COR-L47 (cell line): ENCODE measurements at places on chromosomes 16 and 17.

DNA sequence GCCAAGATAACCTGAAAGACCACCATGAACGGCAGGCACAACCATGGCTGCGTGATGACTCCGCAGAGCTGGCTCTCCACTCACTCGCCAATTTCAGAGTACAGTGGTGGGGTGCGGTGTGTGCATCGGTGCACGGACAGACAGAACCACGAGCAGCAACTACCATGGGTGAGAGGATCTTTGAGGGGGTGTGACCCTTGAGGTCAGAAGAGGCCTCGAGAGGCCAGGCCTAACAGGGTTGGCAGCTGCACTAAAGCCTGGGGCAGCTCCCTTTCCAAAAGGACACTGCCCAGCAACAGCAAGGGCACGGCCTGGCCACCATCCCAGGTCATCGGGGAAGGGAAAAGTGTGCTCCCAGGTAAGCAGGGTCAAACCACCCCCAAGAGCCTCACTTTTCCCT lies 1.9 kb upstream of the ECI1 start:
- no peak for DNase-seq

- DNase-seq, result no peak
These were observed 18.5 kb downstream of the CRAMP1 start for GRCh38 chr16:1630450-1631213.

GRCh38 chr16:67301080-67301782 lies 21.9 kb downstream of the PLEKHG4 start:
- DNase-seq, result no peak

DNA sequence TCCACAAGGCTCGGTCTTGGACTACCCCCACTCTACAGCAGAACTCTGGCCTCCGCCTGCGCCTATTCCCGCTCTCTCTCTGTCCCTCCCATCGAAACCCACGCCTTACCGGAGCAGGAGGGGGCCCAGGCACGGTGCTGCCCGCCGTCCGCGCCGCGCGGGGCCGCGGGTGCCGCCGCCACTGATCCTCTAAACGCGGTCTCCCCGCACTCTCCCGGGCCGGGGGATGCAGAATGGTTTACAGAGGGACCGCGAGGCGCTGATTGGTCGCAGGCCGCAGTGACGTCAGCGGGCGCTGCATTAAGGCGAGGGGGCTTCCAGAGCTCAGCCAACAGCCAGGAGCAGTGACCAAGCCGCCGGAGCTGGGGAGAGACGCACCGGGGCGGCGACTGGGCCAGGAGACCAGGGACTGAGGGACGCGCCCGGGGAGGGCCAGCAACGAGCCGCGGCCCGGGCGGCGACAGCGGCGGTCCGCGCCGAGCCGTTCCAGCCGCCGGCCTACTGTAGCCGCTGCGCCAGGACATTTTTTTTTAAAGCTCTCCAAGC lies 747 bp upstream of the LHX1 start:
- DNase-seq, result peak; percentile 26

GRCh38 chr16:88454523-88454947 lies 1.5 kb downstream of the ZFPM1 start:
- DNase-seq, result peak; percentile 29

- no peak for DNase-seq
These were observed 5.7 kb upstream of the ZNF469 start for GRCh38 chr16:88376835-88377726.

DNA sequence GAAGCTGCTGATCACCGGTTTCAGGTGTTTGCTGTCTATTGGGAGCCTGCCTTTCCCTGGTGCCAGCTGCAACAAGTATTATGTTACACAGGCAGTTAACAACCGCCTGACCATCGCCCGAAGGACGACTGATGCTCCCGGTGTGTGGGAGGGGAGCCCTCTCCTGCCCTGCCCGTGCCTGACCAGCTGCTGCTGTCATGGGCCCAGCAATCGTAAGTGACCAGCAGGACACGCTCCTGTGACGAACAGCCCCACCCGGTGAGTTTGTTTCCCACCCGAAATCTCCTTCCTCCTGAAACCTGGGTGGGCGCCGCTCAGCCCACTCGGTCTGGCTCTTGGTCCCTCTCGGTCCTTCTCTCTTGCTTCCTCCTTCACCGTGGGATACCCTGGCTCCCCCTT lies 17.9 kb upstream of the UBE2I start:
- peak; percentile 69 for DNase-seq

DNA sequence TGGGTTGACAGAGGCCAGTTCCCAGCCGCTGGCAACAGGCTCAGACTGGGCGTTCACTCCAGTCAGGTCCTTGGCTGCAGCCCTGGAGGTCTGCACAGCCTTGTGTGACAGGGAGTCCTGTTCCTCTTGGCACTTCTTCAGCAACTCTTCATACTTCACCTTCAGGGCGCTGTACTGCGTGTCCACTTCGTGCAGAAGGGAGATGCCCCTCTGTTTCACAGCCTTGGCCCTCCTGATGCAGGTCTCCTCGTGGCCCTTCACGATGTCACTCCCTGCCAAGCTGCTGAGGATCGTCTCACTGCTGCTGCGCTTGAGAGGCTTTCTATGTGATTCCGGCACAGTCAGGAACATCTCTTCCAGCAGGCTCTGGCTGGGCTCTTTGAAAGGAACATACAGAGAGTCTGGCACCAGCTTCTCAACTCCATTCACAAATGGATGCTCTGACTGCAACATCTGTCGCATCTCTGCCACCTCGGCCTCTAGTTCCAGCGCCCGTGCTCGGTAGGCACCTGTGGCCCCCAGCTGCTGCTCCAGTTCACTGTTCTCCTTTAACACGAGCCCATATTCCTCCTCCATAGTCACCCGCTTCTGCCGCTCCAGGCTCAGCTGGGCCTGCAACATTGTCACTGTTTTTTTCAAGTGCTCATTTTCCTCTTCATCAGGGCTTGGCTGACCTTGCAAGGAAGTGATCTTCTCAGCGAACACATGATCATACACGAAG lies 27.2 kb downstream of the CDR2 start:
- DNase-seq, result no peak

GRCh38 chr16:30934827-30935557 lies 11.6 kb downstream of the FBXL19 start:
- no peak for DNase-seq

GRCh38 chr16:17373533-17373932 lies 97.2 kb downstream of the XYLT1 start:
- DNase-seq, result no peak

DNA sequence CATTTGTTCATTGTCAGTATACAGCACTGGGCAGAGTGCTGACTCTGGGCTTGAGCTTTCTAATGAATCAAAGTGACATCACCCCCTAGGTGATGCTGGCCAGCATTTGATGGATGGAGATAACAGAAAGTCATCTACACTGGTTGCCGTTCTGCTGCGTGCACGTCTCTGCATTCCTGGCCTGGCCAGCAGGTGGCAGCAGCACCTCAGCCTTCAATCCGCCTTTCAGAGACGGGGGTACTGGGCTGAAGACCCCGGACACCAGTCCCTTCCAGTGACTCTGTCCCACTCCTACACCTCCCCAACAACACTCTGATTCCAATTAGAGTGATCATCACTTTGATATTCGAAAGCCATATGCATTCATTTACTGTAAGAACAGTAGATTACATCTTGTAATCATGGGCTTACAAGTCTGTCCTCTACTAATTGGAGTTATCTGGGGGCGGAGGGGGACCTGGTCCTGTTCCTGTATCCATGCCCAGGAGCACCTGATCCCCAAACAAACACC lies 6.0 kb downstream of the CPSF4L start:
- peak; percentile 52 for DNase-seq

DNA sequence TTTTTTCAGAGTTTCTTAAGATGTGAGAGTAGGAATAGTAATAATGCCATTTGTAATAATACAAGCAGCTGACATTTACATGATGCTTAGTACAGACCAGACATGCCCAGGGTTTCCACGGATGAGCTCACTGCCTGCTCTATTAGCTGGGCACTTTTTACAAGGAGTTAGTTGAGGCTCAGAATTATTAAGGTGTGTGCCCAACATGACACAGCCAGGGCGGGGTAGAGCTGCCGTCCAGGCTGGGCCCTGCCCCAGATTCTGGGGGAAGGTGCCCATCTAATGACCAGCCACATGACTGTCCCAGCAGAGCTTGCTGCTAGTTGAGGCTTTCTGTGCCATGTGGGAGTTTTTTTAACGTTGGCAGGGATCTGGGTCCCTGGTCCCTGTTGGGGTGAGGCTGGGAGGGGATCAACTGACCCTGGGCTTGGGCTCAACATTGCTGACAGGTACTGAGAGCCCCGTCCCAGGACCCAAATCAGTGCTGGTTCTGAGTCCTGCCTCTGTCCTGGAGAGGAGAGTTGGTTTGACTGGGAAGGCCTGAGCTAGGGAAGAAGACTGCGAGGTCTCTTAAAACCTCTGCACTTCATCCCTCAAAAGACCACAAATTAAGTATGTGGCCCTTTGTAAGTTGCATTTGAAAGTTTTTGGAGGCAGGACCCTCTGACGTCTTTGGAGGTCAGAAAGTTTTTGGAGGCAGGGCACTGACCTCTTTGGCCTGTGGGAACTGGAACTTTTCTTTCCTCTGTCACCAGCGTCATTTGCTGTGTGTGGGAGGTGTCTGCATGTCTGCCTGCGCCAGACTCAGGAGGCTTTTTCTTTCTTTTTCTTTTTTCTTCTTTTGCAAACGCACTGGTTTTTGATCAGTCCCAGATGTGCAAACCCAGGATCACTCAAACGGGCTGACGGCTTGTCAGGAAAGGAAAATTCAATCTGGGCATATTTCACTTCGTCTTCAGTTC lies 2.2 kb downstream of the CRISPLD2 start:
- no peak for DNase-seq

DNA sequence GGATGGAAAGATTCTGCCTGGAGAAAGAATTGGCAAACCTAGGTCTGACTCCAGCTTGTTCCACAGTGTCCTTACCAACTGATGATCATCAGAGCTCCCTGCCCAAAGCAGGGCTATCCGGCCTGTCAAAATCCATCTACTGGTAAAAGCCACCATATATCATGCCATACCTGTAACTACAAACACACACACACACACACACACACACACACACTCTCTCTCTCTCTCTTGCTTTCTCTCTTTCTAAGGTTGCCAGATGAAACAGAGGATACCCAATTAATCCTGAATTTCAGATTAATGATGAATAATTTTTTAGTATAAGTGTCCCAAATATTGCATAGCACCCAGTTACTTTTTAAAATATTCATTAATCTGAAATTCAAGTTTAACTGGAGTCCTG lies 1.5 kb upstream of the MMP28 start:
- no peak for DNase-seq

- no peak for DNase-seq
These were observed 14.8 kb downstream of the ALOXE3 start for GRCh38 chr17:8103549-8103948.

DNA sequence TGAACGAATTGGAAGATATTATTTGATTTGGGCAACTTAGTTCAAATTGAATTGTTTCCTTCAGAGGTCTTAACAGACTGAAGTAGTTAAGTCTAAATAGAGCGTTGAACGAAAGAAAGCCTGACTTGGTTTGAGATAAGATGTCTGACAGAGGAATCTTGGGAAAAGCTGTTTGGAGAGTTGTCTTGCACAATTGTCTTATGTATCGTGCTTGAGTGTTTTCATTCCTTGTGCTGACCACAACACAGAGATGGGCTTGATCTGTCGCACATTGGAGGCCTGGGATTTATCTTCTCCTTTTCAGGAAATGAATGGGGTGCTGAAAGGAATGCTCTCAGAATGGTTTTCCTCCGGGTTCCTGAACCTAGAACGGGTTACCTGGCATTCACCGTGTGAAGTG lies 7.8 kb downstream of the MLYCD start:
- no peak for DNase-seq

DNA sequence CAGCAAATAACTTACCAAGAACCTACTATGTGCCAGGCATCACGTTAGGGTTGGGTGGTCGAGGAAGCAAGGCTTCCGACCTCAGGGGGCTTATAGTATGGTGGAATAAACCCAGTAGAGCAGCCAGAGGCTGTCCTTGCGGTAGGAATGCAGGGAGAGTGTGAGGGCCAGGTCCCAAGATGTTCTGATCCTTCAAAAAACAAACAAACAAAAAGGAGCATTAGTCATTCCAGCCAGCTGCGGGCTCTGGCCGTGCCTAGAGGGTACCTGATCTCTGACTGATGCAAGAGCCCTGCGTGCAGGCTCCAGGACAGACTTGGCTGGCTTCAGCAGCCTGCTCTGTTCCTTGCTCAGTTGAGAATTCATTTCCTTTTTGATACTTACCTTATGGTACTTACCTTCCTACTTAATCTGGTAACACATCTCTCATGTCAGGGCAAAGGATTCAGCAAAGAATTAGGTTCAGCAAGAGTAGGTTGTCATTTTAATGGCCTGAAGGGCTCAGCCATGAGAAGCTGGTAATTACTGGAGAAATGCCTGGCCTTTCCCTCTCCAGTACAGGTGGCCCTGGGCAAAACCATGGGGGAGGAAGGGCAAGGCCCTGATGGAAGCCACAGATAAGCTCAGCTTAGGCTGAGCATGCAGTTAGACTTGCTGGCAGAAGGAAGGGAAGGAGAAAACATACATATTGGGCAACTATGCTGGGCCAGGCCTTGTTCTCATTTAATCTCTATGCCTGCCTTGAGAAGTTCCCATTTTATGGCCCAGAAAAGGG lies 18.4 kb downstream of the CYB5D2 start:
- no peak for DNase-seq
